Kidney (tissue), 22 donors: ENCODE measurements at places on chromosomes 13 and 19.
A peak's percentile ranks its signal among the peaks of the same experiment; 100 is the strongest.

DNA sequence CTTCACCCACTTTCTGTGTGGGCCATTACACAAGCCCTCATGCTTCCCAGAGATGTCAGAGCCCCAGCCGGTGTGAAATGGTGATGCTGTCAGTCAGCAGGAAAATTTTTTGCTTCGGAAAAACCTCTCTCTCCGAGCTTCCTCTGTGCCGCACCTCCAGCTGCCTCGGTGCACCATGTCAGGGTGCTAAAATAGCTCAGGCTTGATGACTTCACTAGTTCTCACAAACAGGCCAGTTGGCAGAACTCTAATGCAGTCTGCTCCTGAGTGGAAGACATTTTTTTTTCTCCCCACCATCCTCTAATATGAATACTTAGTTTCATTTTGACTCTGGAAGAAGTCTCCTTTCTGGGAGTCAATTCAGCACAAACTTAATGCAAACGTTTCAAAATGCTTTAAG, 71.3 kb downstream of the KLF12 start:
- peak; percentile 68 for DNase-seq

GRCh38 chr19:38561658-38562057, 56.1 kb downstream of the MAP4K1 start:
- no peak for DNase-seq

DNA sequence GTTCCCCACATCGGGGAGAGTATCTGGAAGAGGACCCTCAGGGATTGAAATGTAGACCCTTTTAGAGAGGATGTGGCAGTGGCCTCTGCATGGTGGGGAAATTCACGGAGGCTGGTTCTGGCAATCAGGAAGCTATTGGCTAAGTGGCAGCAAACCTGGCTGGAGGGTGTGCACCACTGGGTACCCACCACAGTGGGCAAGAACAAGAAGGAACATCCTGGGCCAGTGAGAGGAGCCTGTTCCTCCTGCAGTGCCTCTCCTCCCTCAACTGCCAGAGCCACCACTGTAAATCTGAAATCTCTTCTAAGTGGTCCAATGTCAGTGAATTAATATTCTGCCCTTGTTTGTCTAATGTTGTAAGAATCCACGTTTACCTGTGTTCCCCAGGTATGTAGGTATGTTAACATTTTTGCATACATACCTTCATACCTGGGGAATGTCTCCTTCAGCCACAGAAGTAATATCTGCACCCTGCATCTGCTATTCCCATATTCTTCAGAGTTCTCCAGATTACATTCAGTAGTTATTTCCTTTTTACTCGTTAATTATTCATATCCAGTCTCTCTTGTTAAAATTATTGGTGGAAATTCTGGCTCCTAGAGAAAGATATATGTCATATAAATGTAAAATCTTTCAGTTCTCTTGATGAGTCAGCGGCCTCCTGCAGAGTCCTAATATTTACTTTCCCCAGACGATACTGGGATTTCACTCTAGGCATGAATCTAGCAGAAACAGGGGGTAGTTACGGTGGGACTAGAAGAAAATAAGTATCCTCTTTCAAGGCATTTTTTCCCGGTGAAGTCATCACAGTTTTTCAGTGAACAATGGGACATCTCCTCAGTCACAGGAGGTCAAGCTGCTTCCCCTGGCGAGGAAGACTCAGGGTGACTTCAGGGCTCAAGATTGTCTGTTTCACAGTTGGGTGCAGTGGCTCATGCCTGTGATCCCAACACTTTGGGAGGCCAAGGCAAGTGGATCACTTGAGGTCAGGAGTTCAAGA, 148.3 kb downstream of the MYO16 start:
- no peak for DNase-seq

DNA sequence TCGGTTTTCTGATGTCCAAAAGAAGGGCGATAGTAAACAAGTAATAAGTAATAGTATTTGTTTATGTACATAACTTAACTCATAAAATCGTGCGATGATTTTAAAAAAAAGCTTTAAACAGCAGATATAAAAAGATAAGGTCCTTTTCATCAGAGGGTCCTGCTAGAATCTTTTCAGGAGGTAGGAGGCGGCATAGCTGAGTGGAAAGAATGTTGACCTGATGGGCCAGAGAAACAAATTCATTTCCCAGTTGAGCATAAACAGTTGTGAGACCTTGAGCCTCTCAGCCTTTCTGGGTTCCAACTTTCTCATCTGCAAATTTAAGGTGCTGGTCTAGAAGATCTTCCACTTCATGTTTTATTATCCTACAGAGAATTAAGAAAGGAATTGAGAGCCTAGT, 173.5 kb downstream of the LACC1 start:
- no peak for DNase-seq

DNA sequence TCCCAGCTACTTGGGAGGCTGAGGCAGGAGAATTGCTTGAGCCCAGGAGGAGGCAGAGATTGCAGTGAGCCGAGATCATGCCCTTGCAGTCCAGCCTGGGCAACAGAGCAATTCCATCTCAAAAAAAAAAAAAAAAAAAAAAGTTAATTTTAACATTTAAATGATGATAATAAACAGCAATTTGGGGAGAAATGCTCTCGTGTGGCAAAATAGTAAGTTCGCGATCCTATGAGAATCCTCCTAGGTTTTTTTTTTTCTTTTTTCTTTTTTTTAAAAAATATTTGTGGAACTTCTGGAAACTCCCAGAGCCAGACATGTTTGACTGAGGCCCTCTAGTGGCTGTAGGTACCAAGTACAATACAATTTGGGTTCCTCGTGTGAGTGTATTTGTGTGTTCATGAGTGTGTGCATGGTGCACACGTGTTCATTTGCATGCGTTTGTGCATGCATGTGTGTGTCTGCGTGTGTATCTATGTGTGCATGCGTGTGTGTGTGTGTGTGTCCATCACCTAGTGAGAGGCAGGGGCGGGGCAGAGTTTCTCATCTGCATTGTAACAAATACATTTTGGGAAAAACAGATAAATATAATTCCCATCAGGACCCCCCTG, 31.2 kb downstream of the TMPRSS9 start:
- no peak for DNase-seq

GRCh38 chr13:98176777-98177608, at the start of gene RNF113B:
TSS of gene RNF113B (minus strand) at chr13:98177269. CDS start at chr13:98177236, 33 bp downstream.
- no peak for DNase-seq

- no peak for DNase-seq
These were observed 2.7 kb upstream of the RPS16 start for GRCh38 chr19:39438270-39438934.

GRCh38 chr13:66275416-66275815, 954.7 kb downstream of the PCDH9 start:
- DNase-seq = no peak

DNA sequence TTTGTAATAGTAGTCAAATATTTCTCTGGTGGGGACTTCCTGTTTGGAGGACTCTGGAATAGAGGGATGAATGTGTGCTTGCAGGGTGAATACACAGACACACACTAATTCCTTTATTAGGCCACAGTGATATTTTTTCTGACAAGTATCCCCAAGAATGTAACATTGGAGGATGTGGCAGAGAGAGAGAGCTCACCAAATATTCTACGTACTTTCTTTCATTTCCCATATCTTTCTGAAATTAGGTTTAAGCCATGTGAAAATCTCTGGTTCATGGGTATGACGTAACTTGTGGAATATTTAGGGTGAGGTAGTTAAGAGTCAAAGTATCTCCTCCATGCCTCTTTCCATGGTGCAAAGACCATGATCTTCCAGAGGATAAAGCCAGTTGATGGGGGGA, 463.4 kb downstream of the DIAPH3 start:
- no peak for DNase-seq

DNA sequence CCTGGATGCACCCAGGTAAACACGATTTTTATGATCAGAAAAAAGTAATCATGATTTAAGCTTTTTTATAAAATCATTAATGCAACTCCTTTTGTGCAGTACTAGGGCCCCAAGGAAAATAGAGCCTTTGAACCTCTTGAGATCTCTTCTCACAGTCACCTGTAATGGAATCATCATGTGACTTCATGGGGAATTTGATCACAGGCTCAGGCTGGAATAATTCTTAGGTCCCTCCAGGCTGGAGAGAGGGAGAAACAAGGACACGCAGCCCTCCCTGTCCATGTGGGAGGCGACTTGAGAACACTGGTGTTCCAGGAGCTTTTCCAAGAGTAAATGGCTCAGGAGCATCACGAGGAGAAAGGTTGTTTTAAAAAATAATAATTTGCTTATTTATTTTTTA, 156.1 kb downstream of the NUFIP1 start:
- DNase-seq = peak; percentile 55

- no peak for DNase-seq
These were observed at the start of gene LRG1 for GRCh38 chr19:4539693-4540581. TSS of gene LRG1 (minus strand) at chr19:4540036. CDS start at chr19:4540013, 23 bp downstream.

- no peak for DNase-seq
These were observed 22.6 kb downstream of the ERCC5 start for GRCh38 chr13:102868366-102868936.

- no peak for DNase-seq
These were observed 47.7 kb upstream of the ALOX5AP start for GRCh38 chr13:30687601-30688000.

- DNase-seq = no peak
These were observed at the start of gene ING1 for GRCh38 chr13:110713642-110713952. TSS of gene ING1 (plus strand) at chr13:110713700. CDS start at chr13:110714150, 450 bp downstream.

DNA sequence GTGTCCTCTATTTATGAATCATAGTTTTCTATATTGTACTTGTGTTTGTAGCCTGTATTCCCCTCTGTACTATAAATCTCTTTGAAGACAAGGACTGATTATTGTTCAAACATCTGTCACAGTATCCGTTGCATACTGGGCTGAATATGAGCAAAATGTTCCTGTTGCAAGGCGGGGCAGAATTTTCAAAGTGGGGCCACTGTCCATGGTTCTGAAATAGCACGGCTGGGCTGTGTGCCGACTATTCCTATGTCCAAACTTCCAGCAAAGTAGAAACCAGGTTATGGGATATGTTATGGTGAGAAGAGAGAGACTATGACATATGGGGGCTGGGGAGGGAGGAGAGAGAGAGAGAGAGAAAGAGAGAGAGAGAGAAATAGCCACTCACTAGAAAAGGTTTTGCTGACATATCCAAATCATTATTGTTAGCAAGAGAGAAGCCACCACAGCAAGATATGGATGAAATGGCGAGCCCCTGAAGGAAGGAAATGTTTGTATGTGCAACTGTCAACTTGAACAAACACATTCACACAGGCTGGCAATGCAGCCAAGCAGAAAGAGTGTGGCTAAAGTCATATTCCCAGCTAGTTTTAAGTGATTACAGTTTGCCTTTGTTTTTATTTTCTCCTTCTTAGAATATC, 107.0 kb upstream of the GPR12 start:
- peak; percentile 73 for DNase-seq

GRCh38 chr13:111394211-111394922, 73.9 kb downstream of the TEX29 start:
- no peak for DNase-seq

- peak; percentile 63 for DNase-seq
These were observed 8.1 kb upstream of the SEMA6B start for GRCh38 chr19:4567584-4568071.

- DNase-seq = no peak
These were observed 33.4 kb downstream of the IPO5 start for GRCh38 chr13:97986835-97987234.

DNA sequence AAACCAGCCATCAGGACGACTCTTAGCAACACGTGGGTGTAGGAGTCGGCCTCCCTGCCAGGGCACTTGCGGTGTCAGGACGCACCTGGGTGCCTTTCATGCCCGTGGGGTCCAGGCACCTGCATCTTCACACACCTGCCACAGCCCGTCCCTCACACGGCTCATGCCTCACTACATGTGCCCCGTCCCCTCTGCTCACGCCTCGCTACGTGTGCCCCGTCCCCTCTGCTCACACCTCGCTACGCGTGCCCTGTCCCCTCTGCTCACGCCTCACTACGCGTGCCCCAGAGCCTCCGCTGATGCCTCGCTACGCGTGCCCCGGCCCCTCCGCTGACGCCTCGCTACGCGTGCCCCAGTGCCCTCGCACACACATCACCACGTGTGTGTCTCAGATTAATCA, 58.0 kb upstream of the F7 start:
- DNase-seq = no peak

DNA sequence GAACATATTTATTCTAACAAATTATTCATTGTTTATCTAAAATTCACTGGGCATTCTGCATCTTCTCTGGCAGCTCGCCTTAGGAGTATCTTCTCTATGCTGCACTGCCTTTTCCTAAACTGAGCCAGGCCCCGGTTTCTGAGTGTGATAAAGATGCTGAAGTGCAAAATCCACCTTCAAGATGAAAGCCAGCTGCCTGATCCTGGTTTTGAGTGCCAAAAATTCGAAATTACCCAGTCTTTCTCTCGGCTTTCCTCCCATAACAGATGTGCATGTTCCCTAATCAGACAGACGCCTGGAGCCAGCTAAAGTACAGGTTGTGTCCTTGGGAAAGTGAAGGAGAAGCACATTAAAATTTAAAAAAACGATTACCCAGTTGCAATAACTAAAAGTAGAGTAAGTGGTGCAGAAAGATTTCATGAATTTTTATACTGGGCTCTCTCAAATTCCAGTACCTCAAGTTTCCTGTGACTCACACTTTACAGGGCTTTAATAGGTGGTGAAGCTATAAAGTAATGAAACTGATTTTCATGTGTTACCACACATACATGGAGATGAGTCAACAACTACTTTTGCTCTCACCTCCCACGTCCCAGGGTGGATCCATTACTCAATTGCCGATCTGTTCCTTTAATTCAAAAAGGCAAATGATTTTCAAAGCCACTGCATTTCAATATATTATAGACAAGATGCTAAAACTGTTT, 65.0 kb upstream of the GTF2F2 start:
- DNase-seq = no peak

GRCh38 chr19:5107432-5108122, 138.7 kb downstream of the KDM4B start:
- no peak for DNase-seq

GRCh38 chr19:38695317-38695683, 47.9 kb downstream of the ACTN4 start:
- DNase-seq = no peak

- no peak for DNase-seq
These were observed 23.2 kb downstream of the C13orf46 start for GRCh38 chr13:113950451-113951245.

DNA sequence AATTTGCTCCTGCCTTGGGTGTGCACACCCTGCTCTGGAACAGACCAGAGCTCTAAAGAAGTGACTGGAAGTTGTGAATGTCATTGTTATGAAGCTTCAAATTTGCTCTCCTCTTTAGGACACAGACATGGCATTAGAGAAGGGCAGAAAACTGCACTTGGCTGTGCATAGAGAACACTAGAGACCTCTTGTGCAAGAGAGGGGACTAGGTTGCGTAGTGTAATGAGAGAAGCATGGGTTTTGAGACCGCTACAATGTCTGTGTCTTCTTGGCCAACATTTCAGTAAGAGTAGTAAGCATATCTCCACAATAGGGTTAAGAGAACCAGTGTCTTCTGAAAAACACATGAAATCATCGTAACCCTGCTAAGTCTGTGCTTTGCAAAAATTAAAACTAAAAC, 423.3 kb downstream of the SPRY2 start:
- DNase-seq = no peak

- no peak for DNase-seq
These were observed 37.1 kb downstream of the TSHZ3 start for GRCh38 chr19:31312009-31312676.

GRCh38 chr13:64054321-64054720, 2638.7 kb upstream of the PCDH20 start:
- DNase-seq = no peak
